ENCODE measurements at places on chromosomes 1 and 21.

DNA sequence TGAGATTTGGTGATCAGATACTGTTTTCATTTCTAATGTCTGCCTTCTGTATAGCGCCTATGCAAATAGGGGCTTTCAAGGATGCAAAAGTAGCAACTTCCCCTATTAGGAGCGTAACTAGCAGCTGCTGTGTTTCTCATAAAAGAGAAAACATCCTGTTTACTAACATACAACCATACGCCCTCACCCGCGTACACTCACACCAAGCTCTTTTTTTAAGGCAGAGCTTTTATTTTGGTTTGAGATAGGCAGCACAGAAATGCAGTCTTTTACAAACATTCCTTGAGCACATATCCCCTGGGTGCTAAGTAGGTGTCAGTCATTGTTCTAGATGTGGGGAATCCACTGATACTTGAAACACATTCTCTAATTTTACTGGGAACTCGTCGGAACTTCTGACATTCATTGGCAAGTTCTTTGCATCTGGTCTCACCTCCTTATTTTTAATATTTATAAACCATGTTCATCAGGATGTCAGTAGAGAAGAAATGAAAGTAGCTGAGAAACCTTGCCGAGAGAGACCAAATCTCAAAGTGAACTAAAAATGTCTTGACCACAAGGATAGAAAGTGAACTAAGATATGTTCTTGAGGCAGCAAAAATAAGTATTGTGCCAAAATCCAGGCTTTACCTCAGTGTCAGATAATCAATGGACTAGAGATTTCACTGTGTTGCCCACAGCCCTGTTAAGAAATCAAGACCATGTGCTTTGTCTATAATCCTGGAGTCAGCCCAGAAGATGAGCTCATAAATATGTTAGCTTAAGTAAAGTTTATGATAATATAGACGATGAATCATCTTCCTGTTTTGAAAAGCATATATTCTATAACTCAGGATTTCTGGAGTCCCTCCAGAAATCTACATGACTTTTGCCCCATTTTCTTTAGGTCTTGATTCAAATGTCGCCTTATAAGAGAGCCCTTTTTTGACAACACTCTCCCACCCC is 350.9 kb downstream of the ST6GALNAC3 start:
- DNase-seq = no peak

GRCh38 chr21:35411434-35411833 is 362.3 kb upstream of the RUNX1 start:
- no peak for DNase-seq

DNA sequence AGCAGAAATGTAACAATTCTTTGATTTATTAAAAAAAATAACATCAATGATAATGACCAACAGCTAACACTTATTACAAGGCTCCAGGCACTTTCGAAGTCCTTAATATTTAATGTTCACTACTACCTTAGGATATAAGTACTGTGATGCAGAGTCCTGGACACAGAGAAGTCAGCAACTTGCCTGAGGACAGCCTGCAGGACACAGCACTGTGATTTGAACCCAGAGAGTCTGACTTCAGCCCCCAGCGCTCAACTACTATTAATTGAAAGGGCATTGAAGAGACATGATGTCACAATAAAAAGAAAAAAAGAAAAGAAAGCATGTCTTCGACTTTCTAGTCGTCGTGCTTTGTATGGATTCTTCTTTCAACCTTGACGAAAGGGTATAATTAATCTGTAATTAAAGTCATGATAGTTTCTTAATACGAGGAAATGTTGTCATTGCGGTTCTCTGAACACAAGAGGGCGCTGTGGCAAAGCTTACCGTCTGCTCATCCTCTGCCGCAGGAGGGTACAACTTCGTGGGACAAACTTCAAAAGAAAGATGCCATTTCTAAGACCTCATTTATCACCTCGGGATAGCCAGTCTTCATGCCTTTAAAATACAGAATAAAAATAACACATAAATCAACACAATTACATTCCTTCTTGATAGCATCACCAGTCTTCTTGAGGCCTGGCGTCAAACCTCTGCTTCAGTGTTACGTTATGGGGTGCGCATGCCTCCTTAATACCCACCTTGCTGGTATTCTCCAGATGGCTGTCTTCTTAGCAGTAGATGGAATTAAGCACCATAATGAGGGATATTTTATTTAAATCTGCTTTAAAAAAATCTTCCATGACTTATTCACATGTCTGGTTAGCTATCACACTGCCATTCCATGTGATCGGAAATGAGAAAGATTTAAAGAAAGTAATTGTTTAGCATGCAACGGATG is 240.1 kb downstream of the DISC1 start:
- peak; percentile 53 for DNase-seq

- DNase-seq = no peak
Measured at GRCh38 chr1:90384193-90384592, 332.9 kb downstream of the BARHL2 start.

DNA sequence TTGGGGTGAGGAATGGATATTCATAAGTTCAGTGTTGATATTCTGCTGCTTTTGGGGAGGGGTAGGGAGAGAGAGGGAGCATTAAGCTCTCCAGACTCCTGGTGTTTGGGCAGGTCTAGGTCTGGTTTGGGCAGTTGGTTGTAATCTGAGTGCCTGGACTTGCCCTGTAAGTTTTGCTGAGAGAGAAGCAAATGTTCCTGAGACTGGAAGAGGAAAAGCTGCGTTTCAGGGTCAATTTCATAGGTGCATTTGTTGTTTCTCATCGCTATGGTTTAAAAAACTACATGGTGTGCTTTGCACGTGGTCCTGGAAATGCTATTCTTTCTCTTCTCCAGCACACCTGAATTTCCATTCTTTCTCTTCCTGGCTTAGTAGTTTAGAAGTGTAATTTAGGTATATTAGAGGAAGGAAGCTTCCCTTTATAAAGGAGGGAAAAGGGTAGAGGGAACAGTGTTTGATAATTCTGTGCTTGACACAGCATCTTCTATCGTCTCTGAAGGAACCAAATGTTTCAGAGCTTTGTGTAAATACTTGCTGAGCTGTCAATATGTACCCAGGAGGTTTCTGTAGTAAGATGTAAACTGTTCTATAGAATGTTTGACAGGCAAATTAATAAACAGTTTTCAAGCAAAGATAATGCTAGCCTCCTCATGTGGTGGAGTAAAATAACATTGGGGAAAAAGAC is 6.3 kb downstream of the ARID1A start:
- DNase-seq = no peak

All from Jurkat, Clone E6-1 (cell line).